Stimulated activated CD4-positive, alpha-beta T cell treated with anti-CD3 and anti-CD28 coated beads, Interleukin-1b, Interleukin-23, amount 100 ng/mL, for 24 hours (primary cell): ENCODE measurements at places on chromosomes 11 and 22.

GRCh38 chr22:19819911-19820879 is 34.5 kb downstream of the GNB1L start:
- DNase-seq: no peak

GRCh38 chr11:128814856-128815705 is 52.0 kb downstream of the KCNJ1 start:
- DNase-seq: no peak

- DNase-seq: no peak
These were observed 110.8 kb downstream of the UVRAG start for GRCh38 chr11:75925785-75926164.

DNA sequence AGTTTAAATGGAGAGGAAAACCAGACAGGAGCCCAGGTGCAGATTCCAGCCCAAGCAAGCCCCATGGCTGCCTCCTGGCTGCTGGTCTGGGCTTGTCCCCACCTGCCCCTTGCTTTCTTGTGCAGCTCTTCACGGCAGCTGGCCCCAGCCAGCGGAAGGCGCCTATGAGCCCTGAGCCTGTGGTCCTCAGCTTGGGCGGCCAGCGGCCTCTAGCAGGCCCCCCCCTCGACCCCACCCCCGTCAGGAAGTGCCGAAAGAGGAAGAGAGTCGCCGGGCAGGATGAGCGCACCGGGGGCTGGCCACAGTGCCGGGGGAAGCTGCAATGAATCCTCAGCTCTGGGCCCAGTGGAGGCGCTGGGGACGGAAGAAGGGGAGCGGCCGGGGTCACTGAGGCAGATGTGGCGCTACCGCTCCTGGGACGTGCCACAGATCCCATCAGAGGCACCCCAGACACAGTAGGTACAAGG is 2.1 kb upstream of the DGKZ start:
- no peak for DNase-seq
